ENCODE measurements at places on chromosomes 11 and 22.

DNA sequence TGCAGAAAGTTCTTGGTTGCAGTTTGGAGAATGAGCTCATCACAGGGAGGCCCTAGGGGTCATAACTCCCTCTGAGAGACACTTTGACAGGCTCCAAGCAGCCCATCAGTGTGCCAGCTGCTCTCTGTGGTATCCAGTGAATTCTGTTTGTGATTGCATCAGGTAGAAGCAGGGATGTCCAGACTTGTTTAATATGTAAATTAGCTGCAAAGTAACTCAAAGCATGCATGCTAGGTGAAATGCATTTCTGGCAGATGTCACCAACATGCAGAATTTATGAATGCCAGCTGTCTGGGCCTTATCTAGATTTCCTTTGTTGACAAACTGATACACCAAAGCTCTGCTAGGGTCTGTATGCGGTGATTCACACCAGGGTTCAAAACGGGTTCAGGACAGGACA, 123.6 kb upstream of the MTNR1B start:
- peak; percentile 61 for DNase-seq

DNA sequence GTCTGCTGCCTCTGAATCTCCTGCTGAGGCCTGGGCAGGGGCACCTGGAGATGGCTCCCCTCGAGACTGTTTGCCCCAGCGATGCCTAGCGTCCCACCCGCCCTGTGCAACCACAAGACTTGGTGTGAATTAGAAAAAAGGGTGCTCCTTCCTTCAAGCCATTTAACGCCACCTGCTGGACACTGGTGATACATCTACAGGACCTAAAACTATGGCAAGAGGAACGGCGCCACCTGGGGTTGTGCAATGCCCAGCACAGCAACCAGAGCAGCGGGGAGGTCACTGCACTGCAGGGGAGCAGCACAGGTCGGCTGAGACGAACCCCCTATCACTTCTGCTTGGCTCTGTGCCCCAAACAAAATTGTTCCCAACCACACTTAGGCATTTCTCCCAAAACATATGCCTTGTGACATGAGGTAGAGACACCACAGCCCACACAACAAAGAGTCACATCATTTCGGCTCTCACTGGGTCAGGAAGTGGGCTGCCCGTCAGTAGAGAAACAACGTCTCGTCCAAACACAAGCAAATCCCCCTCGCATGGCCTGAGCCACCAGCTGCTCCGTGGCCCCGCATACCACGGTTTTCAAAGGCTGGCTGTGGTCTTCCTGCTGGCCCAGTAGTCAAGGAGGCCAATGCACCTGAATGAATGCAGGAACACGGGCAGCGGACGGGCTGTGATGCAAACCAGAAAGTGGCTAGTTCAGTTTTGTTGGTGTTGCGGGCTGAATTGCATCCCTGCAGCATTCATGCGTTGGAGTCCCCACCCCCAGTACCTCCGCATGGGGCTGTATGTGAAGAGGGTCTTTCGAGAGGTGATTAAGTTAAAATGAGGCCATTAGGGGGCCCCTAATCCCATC, 171.9 kb downstream of the SHANK2 start:
- peak; percentile 50 for DNase-seq

- no peak for DNase-seq
Observed at GRCh38 chr11:69004411-69005182, 8.4 kb downstream of the MRGPRF start.

GRCh38 chr11:71204294-71204693, 48.1 kb downstream of the SHANK2 start:
- DNase-seq = no peak

Measured in fibroblast of upper back skin (primary cell).